Right kidney (tissue), 9 donors: ENCODE measurements at places on chromosomes 1 and 21.

GRCh38 chr1:226732856-226733291, 6.2 kb downstream of the ITPKB start:
- no peak for DNase-seq

DNA sequence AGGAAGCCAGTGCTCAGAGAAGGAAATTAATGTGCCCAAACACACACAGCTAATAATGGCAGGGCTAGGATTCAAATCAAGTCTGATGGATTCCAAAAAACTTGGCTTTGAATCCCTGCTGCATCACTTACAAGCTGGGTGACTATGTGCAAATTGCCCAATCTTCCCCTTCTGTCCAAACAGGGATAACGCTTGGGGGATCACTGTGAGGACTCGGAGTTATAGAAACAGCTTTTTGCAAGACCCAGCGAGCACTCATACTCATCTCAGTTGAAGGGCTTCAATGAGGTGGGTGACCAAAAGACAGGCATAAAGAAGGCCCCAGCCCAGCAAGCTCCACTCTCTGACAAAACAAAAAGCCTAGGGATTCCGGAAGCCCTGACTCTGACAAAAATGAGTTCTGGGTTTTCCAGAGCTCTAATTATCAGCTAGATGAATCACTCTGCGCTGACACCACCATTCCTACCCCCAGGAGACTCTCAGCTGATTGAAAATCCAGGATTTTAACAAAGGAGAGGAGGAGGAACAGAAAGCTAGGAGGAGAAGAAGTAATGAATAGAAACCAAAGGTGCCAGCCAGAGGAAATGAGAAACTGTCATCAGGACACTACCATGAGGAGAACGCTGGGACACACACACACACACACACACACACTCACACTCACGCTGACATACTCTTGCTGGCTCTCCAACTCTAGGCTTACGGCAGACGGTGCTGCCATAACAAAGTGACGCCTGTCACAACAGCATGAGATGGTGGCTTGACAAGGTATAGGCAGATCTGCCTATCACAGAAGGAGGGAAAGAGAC, 1.6 kb upstream of the STK40 start:
- no peak for DNase-seq

DNA sequence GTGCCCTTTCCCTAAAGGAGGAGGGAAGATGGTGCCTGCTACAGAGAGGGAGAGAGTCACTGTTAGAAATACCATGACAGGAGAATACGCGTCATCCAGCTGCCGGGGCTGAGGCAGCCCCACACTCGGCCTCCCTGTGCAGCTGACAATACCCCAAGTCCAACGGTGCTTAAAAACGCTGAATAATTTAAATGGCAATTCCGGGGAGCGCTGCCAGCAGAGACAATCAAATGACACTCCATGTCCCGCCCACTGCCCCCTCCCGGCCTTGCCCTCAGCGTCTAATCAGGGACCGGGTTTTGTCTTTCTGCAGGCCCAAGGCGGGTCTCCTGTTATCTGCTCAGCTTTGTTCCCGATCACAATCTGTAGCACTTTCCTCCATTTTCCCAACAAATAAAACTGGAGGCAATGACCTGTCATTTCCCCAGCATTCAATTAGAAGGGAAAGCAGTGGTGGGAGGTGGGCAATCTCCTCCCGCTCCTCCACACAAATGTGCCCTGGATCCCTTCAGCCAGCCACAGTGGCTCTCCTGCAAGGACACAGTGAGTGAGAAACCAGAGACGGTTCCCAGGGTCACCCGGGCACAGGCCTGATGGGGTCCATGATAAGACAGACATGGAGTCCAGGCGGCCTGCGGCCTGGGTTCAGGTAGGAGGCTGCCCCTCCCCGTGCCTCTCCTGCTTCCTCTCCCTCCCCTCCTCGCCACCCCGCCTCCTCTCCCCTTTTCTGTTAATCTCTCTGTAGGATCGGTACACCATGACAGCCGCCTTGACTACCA, 42.7 kb upstream of the AJAP1 start:
- DNase-seq: no peak

- DNase-seq: no peak
Measured at GRCh38 chr1:108758796-108759195, 12.3 kb downstream of the STXBP3 start.

- no peak for DNase-seq
Measured at GRCh38 chr1:70675737-70676156, 264.7 kb downstream of the CTH start.

DNA sequence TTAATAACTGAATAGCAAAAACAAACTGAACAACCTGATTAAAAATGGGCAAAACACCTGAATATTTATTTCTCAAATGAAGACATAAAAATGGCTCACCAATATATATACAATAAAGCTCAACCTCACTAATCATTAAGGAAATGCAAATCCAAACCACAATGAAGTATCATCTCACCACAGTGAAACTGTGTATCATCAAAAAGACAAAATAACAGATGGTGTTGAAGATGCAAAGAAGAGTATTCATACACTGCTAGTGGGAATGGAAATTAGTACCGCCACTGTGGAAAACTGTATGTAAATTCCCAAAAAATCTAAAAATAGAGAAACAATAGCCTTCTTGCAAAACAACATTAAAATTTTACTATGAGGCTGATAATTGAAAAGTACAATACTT, 1660.1 kb upstream of the B3GALT2 start:
- DNase-seq: no peak

DNA sequence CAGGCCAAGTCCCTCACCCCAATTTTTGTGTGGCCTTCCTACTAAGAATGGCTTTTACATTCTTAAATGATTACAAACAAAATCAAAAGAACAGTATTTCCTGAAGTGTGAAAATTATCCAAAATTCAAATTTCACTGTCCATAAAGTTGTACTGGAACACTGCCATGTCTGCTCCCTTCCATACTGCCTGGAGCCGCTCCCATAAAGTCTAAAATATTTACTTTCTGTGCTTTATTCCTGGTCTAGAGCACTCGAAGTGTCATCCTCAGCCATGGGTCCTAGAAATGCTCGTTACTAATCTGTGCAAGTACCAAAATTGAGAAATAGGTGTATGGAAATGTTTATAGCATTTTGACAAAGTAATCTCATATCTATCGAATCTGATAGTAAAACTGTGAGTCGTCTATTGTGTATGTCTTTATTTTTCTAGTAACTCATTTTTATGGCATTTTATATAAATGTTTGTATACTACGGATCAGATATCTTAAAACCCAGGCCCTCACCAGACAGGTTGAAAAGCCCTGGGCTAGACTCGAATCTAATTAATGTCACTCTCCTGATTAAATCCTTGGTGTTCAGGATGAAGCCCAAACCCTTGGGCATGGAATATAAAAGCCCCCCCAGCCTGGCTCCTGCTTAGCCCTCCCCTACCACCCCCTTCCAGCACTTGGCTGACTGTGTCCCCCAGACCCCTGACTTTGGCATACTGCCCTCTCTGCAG, 4.9 kb downstream of the LBR start:
- no peak for DNase-seq

DNA sequence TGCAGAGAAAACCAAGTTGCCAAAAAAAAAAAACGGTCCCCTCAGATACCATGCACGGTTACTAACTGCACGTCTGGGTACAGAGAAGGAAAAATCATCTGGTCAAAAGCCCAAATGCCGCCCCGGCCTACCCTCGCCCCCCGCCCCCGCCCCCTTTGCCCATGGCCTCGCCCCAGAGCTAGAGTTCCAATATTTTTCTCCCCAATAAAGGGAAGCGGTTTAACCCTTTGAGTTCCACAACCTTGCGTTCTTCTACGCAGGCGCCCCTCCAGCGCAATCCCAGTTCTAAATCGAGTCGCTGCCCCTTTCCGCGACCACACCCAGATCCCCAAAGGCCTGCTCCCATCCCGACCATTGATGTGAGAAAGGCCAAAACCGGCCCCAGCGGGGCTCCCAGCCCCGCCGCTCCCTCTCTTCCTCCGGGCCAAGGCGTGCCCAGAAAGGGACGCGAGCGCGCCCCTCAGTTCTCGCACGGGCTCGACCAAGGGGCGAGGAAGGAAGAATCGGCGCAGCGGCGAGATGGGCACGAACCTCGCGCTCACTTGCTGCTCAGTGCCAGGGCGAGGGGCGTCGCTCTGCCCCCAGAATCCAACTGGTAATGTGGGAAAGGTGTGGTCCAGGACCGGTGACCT, 797 bp downstream of the WDR47 start:
- DNase-seq: no peak

- no peak for DNase-seq
Measured at GRCh38 chr1:220894924-220895256, 15.6 kb downstream of the HLX start.

DNA sequence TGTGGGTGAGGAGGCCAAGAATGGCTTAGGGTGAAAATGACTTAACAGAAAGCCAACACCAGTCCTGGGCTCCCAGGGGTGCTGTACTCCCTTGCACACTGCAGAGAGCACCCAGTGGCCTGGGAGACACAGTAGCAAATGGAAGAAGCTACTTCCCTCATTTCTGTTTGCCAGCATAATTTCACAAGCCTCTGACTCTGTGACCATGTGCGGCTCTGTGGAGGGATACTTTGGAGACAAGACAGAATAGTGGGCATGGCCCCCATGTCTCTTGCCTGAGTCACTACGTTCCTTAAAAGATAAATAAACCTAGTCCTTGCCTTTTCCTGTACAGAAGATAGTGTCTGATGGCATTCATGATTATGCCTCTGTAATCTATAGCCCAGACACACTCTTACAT, 38.1 kb downstream of the TRIM62 start:
- no peak for DNase-seq

DNA sequence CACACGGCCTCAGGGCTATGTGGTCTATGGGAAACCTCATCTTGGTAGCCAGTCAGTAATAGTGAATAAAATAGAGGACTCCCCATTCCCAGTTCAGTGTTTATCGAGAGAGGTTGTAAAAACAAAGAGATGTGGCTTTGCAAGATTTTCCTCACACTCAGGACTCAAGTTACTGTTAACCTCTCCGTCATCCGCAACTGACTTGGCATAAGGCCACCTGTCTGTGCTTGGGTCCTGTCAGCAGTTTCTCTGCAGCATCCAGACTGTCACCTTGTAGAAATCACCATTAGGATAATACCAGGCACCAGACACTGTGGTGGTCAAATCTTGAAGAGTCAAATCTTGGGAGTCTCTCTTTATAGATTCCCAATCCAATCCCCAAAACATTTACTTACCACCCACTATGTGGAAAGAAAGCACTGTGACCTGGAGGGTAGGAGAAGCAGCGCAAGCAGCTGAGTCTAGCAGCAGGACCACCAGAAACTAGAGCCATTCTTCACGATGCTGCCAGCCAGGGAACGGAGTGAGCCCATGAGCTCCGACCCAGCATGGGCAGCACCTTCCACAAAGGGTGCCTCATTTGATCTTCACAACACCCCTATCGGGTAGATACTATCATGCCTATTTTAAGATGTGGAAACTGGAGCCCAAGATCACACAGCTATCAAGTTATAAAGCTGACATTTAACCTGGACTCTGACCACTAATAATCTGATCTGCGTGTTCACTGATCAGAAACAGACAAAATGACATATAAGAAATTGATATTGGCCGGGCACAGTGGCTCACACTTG, 5.6 kb upstream of the GPR25 start:
- DNase-seq: no peak
